ENCODE measurements at places on chromosomes 7 and 10.

DNA sequence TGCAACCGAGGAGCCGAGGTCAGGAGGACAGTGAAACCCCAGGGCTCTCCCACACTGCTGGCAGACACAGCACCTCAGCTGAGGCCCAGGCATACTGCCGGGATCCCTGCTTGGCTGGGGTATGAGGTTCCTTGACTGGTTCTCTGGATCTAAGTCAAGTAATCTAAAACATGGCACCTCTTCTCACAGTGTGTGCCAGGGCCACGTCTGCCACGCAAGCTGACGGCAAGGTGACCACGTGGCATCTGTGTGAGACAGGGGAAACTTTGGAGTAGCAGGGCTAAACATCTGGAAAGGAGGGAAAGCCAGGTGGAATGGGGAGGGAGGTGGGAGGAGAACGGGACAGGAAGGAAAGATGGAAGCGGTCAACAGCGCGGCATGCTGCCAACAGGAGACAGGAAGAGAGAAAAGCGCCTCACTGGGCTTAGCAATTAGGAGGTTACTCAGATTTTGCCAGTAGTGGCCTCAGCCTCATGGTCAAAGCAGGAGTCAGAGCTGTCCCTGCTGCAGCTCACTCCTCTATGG is 103.7 kb downstream of the CXCL12 start:
- DNase-seq: no peak

- no peak for DNase-seq
Observed at GRCh38 chr7:27188386-27189294, 3.6 kb upstream of the HOXA11 start.

GRCh38 chr10:11331726-11332125 is 279.7 kb downstream of the USP6NL start:
- no peak for DNase-seq

GRCh38 chr7:3943779-3944520 is 642.9 kb downstream of the SDK1 start:
- DNase-seq: no peak

GRCh38 chr10:70092389-70092718 is 39.7 kb downstream of the MACROH2A2 start:
- no peak for DNase-seq

DNA sequence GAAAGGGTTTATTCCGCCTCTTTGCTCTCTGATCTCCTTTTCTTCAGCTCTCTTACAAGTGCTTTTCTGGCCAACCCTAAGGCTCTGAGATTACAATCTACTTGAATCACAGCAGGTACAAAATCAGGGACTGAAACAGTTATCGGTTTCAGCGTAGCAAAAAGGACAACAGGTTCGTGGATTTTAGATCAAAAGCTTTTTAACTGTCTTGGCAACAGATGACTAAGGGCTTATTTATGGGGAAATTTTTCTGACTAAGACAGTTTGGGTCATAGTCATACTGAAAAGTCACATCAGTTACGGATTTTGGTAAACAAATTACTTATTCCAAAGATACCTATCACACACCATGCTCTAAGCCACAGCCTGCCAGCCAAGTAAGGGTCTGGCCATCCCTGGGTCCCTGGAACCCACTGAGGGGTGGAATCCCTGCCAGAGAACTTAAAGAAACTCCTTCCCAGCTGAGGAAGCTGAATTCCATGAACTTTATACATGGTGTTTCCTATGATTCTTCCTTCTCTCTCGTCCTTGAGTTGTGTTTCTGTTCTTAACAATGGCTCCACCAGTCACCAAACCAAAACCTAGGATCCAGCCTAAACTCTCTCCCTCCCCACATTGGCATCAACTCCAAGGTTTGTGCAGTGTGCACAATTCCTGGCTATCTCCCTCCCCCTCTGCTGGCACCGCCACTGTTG is 169.3 kb downstream of the FAM107B start:
- no peak for DNase-seq

DNA sequence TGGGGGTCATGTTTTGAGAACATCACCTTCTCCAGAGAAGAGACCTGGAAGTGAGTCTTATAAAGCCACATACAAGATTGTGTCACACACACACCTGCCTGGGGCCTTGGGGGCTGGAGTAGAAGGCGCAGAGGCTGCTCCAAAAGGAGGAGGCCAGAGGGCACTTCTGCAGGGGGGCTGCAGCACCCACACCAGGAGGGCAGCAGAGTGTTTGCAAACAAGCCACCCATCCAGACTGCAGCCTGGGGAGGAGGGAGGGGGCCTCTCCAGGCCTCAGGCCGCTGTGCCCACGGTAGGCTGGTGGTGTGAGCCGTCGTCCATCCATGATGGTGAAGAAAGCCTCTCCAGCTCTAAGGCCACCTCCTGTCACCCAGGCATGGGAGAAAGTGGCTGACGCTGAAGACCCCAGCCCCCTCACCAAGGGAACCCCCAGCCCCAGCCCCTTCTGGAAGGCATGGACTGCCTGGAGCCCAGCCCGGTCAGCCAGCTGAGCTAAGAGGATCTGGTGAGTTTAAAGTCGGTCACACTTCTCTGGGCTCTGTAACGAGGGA is 77.5 kb downstream of the FOXL3 start:
- DNase-seq: no peak

GRCh38 chr10:42645103-42645502 is 6.7 kb upstream of the ZNF33B start:
- no peak for DNase-seq

DNA sequence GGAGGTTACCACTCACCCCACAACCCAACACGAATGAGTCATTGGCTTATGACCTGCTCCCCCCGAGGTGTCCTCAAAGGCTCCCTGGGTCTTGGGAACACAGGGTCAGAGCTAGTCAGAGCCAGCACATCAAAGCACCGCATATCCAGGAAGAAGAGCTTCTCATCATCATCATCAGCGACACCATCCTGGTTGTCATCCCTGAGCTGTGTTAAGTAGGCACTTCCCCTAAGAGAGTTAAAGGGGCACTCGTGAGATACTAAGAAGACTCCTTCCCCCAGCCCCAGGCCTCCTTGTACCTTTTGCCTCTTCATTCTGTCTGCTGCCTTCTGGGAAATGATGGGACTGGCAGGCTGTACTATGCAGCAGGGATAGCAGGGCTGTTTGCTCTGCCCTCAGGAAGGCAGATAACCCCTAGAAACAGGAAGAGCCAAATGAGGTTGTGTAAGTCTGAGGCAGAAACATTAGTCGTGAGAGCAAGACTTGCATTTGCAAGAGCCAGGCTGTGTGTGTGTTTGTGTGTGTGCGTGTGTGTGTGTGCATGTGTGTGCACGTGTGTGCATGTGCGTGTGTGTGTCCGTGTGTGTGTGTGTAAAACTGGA is 11.1 kb upstream of the CPA1 start:
- no peak for DNase-seq

- DNase-seq: no peak
Observed at GRCh38 chr10:21230219-21230618, 295.3 kb downstream of the SKIDA1 start.

- no peak for DNase-seq
Observed at GRCh38 chr10:74825371-74826141, 844 bp upstream of the KAT6B start.
